ENCODE measurements at places on chromosomes 11 and 22.
A peak's percentile ranks its signal among the peaks of the same experiment; 100 is the strongest.

DNA sequence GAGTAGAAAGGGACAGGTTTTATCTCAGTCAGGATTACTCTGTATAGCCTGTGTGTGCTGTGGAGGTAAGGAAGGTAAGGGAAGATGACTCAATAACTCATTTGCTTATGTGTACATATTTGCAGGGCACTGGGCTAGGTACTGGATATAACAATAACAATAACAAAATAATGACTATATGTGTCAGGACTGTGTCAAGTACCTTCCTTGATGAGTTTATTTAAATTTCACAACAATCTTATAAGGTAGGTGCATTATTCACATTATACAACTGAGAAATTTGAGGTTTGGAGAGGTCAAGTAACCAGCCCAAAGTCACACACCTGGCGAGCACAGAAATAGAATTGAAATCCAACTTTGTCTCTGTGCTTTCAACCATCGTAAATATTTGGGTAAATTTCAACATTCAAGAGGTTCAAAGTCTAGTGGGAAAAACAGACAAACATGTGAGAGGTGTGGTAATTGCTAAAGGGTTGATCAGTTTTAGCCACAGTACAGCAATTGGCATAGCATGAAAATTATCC, 131.8 kb downstream of the APIP start:
- DNase-seq, result no peak

DNA sequence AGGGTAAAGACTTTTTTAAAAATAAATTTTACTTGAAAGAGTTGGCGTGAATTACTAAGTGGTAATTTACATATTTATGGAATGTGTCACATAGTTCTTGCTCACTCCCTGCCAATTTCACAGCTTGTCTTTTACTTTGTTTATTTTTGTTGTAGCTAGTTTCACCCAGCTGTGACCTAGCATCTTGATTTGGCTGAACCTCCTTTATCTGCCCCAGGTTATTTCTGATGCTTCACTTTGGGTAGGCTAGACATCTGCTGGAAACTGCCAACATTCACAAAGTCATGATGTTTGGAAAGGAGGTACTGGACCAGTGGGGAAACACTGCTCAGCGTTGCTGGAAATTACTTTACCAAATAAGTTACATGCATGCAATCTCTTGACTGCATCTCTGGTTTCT, 1676.0 kb upstream of the RAG2 start:
- DNase-seq, result no peak

- DNase-seq, result peak; percentile 31
These were observed 1.1 kb downstream of the ST13 start for GRCh38 chr22:40855071-40855978.

DNA sequence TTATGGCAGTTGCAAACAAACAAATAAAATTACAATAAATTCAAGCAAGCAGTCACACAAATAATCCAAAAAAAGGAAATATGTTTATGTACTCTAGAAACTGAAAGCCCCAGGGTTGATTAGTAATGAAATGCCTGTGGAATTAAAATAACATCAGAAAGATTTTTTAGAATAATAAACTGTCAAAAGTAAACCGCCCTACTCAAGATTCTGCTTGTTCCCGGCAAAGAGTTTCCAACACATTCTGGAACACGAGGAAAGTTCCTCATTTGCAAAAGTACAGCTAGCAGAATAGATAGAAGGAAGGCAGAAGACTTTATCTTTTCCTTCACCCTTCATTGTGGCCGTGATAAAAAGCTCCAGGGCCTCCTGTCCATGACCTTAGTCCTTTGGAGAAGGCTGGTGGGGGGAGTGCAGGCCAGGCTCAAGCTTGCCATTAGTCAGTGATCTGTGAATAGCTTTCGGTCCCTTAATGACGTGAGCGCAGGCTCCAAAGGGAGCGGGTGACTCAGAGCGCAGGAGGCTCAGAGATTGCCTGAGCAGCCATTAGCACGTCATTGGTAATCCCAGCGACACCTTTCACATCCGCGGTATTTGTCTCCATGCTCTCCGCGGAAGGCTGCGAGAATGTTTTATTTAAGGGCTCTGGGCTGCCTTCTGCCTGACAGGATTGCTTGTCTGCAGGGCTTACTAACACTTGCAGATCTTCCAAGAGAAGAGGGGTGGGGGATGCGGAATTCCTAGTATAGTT, 458.3 kb downstream of the METTL15 start:
- peak; percentile 23 for DNase-seq

DNA sequence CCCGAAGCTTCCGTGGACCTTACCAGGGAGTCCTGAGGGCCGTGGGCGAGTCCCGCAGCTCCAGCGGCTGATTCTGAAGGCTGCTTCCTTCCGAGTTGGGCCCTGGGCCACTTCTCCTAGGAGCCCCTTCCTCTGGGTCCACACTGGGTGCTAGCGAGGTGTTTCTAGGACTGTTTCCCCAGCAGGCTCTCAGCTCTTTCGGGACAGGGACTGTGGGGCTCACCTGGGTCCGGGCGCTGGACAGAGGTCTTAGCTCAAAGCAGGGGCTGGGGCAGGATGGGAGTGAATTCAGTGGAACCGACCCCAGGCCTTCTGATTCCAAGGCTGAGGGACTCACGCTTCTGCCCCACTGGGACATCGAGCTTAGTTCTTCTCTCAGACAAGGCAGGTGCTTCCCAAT, 29.3 kb upstream of the CSNK1E start:
- no peak for DNase-seq

GRCh38 chr11:70668204-70669202, 270.2 kb downstream of the CTTN start:
- no peak for DNase-seq

- DNase-seq, result no peak
These were observed 8.5 kb downstream of the SCN2B start for GRCh38 chr11:118167906-118168305.

DNA sequence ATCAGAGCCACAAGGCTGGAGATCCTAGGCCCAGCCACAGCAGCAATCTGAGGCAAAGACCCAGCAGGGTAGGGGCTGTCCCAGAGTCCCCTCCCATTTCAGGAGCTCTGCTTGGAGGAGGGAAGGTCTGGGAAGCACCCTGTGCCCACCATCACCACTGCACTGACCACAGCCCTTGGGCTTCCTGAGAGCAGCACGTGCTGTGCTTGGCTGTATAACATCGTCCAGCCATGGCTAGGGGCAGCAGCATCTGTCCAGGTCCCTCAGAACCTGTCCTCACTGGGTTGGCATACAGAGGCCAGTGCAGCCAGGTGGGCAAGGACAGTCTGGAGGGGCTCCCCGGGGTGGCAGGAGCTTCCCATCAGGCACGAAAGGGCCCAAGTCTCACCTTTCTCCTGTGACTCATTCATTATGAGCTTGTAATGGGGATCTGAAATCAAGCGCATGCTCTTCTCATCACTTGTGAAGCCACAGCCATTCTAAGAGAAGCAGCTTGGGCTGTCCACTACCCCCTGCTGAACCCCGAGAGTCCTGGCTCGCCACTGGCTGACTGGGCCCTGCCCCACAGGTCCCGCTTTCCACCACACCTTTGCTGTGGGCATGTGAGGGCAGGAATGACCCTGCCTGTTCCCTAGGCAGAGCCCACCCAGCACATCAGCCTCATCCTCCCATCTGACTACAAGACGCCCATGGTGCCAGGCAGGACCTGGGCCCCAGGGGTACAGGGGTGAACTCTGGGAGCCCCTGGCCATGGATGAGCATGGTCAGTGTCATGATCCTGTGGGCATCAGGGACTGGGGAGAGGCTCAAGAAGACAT, 83.3 kb downstream of the MED15 start:
- DNase-seq, result no peak

DNA sequence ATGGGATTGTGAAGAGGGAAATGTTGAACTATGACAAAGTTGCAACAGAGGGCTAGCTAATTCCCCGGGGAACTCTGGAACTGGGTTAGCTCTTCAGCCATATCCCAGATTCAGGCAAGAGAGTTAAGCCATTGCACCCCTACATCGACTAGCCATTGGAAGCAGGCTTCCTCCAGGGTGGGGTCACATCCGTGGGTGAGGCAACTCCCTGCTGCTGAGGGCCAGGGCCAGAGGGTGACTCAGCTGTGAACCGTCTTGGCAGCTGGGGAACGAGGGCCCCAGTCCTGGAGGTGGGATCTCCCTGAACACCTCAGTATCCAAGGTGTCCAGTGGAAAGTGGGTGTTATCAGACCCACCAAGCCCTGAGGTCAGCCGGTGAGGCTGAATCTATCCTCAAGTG, 41.1 kb downstream of the RPS6KA4 start:
- DNase-seq, result no peak

DNA sequence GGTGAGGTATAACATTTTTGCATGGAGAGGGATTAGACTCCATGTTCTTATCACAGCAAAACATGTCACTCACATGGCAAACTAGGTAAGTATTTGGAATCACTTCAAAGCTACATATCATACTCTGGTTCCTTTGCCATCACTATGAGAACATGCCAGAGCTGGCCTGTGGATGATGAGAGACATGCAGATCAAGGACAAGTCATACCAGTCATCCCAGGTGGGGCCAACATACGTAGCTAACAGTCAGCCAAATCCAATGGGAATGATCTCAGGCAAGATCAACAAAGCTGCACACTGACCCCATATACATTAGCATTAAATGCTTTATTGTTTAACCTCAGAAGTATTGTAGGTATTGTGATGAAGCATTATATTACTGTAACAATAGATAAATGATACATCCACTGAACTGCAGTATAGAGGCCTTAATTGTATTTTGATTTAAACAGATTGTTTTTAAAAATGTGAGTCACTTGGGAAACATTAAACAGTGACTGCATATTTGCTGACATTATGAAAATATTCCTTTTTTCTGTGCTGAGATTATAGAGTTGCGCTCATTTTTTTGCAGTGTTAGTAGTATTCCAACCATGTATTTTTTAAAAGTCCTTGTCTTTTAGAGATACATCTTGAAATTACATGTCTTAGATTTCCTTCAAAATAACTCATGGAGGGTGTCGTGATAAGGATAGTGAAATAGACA, 37.3 kb upstream of the ARL14EP start:
- DNase-seq, result no peak

GRCh38 chr11:66862559-66863037, 5.7 kb downstream of the LRFN4 start:
- DNase-seq, result no peak

DNA sequence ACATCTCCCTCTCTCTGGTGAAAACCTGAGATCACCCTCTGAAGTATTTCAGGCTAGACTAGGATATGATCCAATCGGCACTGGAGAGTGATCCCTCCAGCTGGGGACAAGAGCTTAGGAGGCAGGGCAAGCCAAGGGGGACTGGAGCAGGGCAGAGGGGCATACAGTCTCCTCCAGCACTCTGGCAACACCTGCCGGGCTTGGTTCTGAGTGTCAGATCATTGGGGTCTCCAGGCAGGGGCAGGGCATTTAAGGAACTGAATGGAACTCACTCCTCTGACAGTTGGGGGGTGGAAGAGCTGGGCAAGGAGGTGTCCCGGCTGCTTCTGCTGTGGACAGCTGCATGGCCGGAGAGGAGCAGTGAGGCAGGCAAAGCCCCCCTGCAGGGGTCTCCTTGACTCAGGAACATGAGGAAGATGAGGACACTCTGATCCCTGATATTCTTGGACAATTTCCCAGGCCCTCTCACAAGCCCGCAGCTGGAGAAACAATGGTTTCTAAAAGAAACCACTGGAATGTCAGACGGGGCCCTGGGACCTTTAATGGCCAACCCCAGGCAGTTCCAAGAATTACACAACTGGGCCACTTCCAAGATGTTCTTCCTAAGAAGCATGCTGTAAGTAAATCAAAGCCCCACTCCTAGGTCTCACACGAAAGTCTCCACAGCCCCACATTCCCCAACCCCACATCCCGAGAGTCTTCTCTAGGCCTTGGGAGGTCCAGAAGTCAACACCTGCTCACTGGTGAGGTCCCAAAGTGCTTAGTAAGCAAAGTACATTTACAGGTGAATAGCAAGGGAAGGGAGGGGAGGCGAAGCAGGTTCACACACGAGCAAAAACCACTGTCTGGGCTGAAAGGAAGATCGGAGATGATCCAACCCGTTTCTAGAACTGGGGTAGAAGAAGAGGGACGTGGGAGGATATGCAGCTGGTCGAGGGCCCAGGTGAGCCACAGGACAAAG, 1.2 kb upstream of the CCDC86 start:
- peak; percentile 8 for DNase-seq

GRCh38 chr11:8608652-8609051, 14.6 kb upstream of the STK33 start:
- no peak for DNase-seq

DNA sequence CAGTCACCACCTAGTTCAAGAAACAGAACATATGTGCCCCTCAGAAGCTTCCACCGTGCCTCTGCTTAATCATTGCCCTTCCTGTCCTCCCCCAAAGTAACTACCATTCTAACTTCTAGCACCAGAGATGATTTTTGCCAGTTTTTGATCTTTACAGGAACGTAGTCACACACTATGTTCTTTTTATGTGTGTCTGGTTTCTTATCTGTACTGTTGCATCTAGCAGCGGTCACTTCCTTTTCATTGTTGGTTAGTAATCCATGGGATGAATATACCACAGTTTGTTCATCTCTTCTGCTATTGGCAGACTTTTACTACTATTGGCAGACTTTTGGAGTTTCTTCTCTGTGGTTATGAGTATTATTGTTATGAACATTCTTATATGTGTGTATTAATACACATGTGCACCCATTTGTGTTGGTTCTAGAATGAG, 34.6 kb downstream of the SPECC1L start:
- DNase-seq, result no peak

- DNase-seq, result no peak
These were observed 679.4 kb upstream of the KIRREL3 start for GRCh38 chr11:127679816-127680545.

DNA sequence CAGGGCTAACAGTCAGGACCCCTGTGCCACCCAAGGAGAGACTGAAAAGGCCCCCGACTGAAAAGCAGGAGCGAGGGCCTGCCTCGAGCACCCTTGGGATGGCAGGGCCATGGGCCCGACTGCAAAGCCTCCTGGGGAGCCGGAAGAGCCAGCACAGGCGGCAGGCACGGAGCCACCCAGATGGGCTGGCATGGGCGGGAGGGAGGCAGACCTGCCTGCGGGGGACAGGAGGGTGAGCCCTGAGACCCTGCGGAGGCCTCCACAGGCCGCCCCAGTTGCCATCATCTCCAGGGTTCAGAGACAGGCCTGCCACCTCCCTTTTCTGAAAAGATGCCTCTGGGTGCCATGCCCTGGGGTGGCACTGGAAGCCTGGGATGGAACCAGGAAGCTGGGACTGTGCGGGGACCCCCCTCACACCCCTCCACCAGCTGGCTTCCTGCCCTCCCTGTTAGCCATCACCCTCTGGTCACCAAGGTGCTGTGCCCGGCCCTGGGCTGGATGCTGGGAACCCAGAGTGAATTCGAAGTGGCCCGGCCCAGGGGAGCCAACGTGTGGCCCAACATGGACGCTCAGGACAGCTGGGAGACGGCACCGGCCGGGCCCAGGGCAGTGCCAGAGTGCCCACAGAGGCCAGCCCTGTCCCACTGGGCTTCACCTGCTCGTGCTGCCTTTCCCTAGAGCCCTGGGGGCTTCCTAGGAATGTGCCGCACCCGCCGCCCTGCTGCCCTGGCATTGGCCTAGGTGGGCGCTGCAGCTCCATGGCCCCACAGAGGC, 13.8 kb downstream of the TSPAN32 start:
- no peak for DNase-seq

- no peak for DNase-seq
These were observed 1.0 kb upstream of the EPS8L2 start for GRCh38 chr11:704781-705645.
